ENCODE measurements at places on chromosomes 6 and 20.

- DNase-seq: no peak
Measured at GRCh38 chr6:124197148-124197547, 393.5 kb downstream of the NKAIN2 start.

DNA sequence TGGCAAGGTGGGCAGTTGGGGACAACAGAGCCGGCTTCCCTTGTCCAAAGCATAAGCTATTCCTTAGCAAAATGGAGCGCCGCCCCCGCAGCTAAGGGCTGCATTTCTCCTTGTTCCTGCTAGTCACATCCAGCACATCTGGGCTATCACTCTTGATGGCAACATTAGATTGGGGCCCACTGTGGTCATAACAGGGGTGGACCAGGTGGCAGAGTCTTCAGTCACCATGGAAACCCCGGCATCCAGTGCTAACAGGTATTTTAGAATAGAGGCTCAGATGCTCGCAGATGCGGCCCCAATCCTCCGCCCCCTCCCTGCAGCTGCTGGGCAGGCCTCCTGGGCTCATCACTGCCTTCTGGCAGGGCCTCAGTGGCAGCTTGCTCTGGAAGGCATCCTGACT lies 168.2 kb upstream of the PROKR2 start:
- DNase-seq: no peak

DNA sequence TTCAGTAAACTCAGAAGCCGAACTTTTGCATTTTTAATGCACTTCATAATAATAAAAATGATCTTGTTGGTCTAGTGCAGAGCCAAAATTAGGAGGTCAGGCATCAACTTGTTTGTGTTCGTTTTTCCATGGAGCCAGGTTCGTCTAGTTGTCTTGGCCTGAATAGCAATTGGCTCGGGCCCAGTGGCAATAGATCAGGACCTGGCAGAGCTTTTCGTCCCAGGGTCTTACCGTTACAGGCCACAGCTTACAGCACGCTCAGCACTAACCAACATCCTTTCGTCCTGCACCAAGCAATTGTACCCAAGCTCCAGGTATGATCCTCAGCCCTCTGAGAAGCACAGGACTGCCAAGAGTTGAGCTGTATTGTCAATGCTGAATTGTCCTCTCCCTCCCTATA lies 240.5 kb upstream of the PLN start:
- DNase-seq: no peak

DNA sequence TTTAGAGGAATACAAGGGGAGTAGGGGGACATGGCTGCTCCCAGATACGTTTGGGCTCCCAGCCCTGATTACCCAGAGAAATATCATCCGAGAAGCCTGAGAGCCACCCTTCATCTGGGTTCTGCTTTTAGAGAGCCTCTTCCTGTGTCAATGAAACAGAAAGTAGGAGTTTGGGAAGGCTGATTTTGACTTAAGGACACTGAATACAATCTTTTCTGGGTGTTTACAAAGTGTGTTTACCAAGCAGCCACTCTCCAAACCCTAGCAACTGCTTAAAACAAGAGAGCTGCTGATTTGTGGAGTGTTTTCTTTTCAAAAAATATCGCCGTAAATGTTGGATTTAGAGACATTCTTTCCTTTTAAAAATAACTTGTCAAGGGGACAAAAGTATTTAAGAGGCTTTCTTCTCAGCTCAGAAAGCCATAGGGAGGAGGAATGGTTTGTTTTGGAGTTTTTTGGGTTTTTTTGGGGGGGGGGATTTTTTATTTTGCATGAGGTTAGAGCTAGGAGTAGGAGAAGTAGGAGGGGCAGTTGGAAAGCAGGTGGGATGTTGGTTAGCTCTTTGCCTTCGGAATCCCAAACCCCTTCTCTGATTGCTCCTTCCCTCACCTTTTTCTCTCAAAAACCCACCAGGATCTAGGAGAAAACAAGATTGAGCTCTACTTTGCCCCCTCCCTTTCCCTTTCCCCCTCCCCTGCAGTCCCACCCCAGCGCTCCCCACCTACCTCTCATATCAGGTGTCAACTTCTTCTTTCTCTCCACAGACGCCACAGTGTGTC lies 12.4 kb downstream of the MAFB start:
- DNase-seq: no peak

Measured in SHP77 (cell line).